Stimulated activated CD8-positive, alpha-beta memory T cell treated with anti-CD3 and anti-CD28 coated beads, Interleukin-2, amount 100 ng/mL, for 1 hour (primary cell): ENCODE measurements at places on chromosomes 4 and X.

DNA sequence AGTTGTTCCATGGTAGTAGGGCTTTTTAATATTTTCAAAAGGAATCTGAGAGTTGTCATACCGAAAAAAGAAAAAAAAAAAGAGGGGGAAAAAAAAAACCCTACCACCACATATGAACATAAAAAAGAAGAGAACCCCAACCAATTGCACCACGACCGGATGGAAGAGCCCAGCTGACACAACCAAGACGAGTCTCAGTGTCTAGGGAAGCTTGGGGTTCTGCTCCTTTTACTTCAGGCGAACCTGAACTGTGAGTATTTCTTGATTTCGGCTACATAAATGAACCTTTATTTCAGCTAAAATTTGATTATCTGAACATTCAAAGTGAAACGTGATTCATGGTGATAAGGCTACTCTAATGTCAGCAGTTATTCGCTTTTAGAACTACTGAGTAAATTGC is at the start of gene GPR34:
TSS of gene GPR34 (plus strand) at position 139 of the 400 bp plus-strand sequence. CDS start 6,661 bp downstream, outside the sequence.
- DNase-seq, result no peak

DNA sequence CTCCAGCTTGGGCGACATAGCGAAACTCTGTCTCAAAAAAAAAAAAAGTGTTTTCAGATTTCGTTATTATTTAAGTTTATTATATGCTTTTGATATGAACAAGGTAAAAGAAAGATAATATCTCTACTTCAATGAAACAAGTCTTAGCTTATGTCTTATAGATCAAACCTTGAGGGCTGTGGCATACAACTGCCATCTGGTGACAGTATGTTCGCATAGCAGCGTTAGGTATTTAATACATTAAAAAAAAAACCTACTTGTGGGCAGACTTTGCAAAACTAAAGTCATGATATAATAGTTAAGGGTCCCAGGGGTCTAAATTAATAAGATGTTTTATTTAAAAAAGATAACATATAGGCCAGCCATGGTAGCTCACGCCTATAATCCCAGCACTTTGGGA is 161.2 kb upstream of the AMOT start:
- DNase-seq, result no peak

DNA sequence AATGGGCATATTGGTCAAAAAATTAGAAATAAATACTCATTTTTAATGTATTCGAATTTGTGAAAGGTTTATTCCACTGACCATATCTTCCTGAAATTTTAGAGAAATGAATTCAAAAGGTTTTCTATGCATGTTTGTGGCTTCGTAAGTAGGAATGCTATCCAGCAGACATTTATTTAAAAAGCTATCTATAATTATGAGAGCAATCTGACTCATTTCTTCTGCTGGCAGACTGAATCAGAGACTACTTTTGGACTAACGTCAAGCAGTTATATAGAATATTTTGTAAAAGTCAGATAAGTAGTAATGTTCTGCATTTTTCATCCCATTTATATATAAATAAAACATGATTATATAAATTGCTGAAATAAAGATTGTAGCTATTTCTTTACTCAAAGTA is 125.0 kb downstream of the SPCS3 start:
- DNase-seq, result no peak

DNA sequence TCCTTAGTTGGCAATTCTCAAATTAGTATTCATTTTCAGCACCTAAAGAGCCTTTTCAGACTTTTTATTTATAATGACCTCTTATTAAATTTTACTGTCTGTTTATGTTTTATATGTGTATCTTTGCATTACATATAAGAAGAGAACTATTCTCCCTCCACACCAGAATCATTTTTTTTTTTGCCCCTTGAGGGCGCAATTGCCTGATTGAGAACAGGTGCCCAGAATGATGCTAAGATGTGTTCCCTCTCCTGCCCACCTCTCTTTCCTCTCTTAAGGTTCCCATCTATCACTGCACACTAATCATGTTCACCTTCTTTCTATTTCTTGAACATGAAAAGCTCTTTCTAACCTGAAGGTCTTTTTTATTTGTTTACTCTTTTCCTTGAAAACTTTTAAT is 44.2 kb upstream of the ADAM29 start:
- no peak for DNase-seq

DNA sequence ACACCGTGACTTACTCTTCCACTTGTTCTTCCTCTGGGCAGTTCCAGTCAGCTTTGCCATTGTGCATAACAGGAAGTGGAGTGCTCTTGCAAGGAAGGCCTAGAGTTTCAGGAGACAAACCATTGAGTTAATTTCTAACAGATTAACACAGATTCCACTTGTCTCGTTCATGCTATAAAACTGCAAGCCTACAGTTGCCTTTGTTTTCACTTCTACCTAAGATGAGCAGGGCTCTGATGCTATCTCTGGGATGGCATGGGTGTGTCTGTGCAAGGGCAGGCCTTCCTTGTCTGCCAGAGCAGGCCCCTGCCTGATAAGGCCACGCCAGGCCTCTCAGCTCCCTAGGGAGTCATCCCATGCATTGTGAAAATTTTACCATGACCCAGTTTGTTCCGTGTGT is 67.7 kb upstream of the PGRMC2 start:
- DNase-seq, result no peak

DNA sequence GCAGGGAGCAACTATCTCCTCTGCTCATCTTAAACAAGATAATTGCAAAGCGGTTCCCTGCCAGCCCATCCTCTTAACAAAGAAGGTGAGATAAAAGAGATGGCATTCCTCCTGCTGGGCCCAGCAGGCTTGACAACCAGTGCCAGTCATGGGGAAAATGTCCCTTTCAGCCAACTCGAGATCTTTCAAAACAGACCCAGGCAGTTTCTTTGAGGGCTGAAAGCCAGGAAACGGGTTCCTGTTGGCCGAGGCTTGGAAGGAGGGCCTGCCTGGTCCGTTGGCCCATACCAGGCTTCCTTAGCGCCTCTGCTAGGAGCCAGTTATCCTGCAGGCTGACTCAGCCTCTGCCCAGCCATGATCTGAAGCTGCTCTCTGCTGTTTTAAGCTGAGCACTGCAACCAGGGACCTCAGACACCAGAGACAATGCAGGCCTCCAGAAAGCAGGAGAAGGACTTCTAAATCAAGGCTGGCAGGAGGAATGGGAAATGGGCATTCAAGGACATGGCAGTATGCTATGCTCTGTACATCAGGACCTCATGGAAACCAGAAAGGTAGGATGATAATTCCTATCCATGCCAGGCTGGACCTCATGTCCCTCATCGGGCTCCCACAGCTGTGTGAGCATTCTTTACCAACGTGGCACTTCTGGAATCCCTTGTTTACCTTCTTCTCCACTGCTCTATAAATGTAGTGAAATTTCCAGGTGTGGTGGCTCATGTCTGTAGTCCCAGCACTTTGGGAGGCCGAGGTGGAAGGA is 42.4 kb upstream of the SLC2A9 start:
- DNase-seq, result no peak
